ENCODE measurements at places on chromosomes 13 and 19.

DNA sequence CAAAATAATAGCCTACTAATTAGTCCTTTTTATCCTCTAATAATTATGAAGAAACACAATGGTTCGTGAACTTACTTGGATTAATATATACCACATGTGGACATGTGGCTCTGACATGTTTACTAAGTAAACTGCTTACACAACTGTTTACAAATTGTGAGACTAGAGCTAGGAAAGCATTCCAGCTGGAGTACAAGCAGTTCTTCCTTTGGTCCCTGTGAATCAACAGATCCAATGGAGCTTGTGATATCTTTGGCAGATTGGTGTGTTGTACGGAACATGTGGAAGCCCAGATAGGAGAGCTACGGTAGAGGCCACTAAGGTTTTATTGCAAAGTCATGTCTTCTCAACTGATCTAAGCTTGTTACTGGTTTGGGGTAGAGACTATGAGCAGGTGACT lies 145.5 kb upstream of the SPRY2 start:
- no peak for DNase-seq

DNA sequence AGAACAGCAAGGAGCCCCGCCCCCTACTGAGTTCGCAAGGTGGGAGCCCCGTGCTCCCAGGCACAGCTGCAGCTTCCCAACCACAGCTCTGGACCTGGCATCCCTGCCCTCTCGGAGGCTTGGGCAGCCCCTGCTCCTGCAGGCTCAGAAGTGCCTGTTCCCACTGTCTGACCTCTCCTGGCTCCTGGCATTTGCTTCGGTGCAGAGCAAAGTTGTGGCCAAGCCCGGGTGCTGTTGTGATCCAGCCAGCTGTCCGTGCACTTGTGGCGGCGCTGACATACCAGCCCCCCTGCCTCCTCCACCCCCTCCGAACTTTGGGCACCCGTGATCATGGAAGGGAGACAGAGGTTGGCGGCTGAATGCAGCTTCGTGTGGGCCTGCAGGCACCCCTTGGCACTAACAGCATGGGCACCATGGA lies 1386.8 kb downstream of the PCDH9 start:
- DNase-seq = no peak

DNA sequence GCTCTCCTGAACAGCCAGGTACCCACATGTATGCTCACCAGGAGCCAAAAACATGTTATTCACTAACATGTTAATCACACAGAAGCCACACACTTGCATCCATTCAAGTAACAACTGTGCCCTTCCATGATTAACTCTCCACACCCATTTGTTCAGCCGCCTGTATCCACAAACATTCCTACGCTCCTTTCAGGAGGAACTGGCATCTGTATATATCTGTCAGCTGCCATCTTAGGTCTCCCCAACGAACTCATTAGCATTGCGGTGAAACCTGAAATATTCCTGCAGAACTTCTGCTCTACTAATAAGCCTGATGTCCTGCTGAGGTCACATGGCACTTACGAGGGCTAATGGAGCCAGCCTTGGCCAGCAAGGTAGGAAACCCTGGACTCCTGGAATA lies 33.0 kb downstream of the OLFM2 start:
- DNase-seq = no peak

DNA sequence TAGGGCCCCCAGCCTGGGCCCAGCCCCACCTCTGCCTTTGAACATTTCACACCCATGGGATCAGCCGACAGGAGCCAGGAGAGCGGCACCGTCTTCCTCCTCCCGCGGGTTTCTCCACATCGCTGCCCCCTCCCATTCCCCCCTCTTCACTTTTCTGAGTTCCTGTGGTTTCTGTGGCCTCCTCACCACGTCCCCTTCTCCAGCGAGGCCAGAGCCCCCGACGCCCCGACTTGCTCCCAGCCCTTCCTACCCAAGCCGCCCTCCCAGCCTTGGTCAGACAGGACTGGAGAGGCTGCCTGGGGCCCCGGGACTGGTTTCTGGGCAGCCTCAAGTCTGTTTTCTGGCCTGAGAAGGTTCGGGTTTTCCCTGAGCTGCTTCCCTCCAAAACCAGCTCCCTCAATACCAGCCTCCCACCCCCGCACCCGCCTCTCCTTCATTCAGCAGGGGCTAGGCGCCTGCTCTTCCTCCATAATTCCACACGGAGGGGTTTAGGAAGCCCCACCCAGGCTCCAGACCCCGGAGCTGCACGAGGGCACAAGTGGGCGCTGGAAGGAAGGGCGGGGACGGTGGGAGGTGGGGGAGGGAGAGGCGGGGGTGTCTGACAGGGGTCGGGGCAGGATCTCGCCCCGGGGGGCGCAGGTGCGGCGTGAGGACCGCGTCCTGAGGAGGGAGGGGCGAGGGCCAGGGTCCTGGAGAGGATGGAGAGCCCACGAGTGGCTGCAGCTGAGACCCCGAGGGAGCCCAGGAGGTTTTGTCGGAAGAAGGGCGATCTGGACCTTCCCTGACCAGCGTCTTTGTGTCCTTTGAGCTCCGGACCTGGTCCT lies 4.0 kb upstream of the SIGLEC10 start:
- DNase-seq = no peak

GRCh38 chr13:99800011-99800410 lies 171.6 kb downstream of the ZIC5 start:
- no peak for DNase-seq

GRCh38 chr19:35059006-35059798 lies 17.7 kb downstream of the HPN start:
- no peak for DNase-seq

DNA sequence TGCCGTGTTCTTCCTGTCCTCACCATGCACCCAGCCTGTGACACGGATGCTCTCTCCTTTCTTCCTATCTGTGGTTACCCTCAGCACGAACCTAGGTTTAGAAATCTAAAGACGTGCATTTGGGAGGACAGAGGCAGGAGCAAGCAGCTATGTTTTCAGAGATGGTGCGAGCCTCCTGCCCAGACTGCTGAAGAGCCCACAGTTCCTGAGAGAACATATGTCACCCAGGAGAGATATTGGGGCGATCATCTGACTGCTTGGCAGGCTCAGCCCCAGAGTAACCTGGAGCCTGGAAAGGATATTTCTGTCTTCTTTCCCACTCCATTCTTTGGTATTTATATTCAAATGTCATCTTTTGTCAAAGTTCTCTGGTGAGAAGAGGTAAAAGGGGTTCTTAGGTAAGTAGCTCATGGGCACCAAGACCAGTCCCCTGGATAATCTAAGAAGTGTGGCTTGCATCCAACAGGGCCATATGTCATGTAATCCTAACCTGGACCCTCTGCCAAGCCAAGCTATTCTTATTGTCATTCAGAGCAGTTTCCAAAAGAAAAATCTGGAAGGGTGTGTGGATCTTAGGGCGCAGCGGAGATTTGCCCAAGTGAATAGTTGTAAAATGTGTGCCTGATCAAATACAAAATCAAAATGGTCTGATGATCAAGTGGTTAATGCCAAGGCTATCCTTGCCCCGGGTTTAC lies 59.5 kb downstream of the FGF9 start:
- no peak for DNase-seq

GRCh38 chr19:54343868-54344267 lies 4.9 kb upstream of the LILRA4 start:
- DNase-seq = no peak

All from NCI-H1930 (cell line).